ENCODE measurements at places on chromosomes 6 and 20. TPM values are rescaled to one million over a fixed set of nuclear protein-coding genes. Genes with fewer than 3 reads are reported as not detected.

Gene SCRT2
- not detected for total RNA-seq

Gene NANP
- 11.0 TPM for total RNA-seq

DNA sequence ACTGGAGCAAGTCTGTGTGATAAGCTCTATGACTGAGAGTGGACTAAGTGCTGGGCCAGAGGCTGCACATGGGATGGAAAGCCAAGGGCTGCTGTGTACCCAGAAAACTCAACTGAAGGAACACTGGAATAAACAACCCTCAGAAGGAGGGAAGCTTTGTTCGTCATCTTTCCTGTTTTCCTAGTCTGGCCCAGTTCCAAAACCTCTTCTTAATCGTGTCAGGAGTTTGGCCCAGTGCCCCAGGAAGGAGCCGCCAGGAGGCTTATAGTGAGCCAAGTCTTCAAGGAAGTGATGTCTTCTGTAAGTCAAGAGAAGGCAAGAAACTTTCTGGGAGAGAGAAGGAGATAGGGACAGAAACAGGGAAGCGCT lies 23.3 kb upstream of the TOP1 start:
- peak; percentile 98 for DNase-seq

DNA sequence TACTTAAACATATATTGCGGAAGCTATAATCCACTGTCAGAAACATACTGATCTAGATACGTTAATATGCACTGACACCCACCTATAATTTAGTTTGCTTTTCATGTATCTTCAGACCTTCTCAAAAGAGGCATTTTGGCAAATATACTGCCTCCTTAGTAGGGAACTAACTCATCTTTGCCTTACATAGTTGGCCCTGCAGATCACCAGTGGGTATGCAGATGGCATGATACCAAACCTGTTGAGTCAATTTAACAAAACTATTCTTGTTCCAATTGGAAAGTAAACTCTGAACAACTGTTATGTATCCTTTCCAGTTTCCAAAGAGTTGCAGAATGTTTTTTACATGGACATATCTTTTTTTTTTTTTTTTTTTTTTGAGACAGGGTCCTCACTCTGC lies 35.6 kb upstream of the TBC1D20 start:
- DNase-seq: no peak

GRCh38 chr6:8219352-8219943 lies 117.1 kb upstream of the EEF1E1 start:
- peak; percentile 50 for DNase-seq

DNA sequence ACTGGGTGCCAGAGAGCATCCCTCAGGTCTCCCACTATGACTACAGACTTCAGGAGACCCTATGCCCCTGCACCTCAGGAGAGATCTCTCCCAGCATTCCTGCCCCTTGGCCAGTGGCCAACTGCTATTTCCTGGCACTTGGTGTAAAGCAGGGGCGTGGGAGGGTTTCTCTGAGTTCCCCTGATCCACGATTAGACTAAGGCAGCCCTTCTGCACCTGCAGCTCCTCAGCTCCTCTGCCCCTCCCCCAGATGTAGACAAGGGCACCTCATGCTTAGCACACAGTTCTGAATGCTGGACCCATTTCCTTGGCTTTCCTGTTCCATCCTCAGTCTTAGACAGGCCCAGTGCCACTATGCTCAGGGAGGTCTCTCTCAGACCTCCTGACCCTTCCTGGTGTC lies 28.6 kb downstream of the EDN1 start:
- DNase-seq: no peak

- DNase-seq: no peak
Measured at GRCh38 chr6:41966214-41966920, 24.8 kb upstream of the CCND3 start.

Measured in RPMI7951 (cell line).